ENCODE measurements at places on chromosomes 7 and 10.

DNA sequence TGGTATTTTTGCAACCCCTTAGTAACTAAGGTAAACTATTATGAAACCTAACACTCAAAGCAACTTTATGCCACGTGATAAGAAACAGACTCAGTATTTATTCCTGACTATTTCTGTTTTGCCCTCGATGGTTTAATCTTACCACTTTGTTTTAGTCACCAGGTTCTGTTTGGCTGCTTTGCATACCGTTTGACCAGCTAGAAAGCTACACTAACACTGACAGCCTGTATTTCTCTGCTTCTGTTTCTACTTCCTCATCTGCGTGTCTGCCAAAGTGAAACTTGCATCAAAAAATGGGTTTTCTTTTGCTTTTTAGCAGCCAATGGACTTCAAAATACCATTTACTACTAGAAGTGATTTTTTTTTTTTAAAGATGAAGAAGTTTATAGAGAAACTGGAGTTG, 802.5 kb downstream of the GRM8 start:
- no peak for DNase-seq

DNA sequence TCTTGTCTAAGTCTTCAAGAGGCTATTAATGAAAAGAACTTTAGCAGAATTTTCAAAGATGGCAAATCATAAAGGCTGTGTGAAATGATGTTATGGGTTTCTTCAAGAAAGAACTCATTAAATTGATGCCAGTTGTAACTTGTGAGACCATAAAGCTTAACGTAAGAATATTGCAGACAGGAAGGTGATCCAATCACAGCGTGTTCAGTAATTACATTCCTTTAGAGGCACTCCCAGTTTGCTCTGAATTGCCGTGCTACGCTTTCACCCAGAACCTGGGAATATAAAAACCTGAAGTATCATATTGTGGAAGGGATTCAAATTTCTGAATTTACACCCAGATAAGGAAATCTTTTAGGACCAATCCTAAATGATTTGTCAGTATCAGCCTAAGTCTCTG, 64.1 kb upstream of the ITGB1 start:
- DNase-seq = no peak

DNA sequence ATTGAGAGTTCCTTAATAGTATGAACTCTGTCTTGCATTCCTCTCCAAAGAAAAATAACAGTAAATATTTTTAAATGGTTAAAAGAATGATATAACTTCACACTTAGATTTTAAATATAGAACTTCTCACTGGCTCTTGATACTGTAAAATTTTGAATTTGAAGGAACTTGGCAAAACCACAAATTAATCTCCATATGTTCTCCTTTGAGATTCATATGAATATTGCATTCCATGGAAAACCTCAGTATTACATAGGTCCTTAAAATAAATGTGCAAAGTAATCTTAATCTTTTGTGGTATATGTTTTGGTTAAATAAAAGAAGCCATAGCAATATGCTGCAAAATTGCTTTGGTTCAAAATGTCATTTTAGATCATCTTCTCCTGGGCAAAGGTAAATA, 1137.6 kb upstream of the LRRTM3 start:
- no peak for DNase-seq

- no peak for DNase-seq
Observed at GRCh38 chr7:97480772-97481390, 251.0 kb upstream of the TAC1 start.

DNA sequence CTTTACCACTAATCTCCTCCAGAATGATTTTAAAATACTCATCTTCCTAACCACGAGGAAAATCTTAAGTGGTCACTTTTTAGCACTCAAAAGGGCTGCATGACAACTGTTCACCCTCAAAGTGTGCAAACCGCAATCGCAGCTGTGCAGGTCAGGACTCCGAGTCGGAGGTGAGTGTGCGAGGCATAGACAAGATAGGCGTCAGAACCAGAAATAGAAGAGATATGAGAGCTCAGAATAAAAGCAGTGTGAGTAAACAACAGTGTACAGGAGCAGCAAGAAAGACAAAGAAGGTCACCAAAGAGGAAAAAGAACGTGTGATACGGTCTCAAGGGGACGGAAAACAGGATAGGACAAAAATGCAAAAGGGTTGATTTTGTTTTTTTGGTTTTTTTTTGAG, 17.5 kb upstream of the ENO4 start:
- no peak for DNase-seq

- no peak for DNase-seq
Observed at GRCh38 chr10:46239993-46240683, 46.7 kb upstream of the ANTXRL start.

- no peak for DNase-seq
Observed at GRCh38 chr7:137940218-137940617, 61.7 kb downstream of the CREB3L2 start.

GRCh38 chr7:49767719-49768118, 5.7 kb upstream of the VWC2 start:
- DNase-seq = no peak

DNA sequence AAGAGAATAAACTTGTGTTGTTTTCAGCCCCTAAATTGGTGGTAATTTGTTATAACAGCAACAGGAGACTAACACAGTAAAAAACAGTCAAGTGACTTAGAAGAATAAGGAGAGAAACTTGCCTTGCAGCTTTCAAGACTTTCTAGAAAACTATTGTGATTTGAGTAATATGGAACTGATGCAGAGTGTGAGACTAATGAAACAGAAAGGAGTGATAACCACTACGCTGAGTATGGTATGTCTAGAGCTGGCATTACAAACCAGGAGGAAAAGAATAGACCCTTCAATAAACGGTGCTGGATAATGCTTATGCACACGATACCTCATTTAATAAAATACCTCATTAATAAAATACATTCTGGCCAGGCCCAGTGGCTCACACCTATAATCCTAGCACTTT, 99.9 kb downstream of the CREM start:
- no peak for DNase-seq

- DNase-seq = no peak
Observed at GRCh38 chr7:82704121-82704520, 260.5 kb upstream of the CACNA2D1 start.

GRCh38 chr7:158751751-158752150, 47.1 kb upstream of the NCAPG2 start:
- DNase-seq = no peak

GRCh38 chr7:102073931-102074880, 212.5 kb upstream of the SH2B2 start:
- DNase-seq = no peak

GRCh38 chr10:28810057-28810870, 132.9 kb downstream of the BAMBI start:
- DNase-seq = no peak

DNA sequence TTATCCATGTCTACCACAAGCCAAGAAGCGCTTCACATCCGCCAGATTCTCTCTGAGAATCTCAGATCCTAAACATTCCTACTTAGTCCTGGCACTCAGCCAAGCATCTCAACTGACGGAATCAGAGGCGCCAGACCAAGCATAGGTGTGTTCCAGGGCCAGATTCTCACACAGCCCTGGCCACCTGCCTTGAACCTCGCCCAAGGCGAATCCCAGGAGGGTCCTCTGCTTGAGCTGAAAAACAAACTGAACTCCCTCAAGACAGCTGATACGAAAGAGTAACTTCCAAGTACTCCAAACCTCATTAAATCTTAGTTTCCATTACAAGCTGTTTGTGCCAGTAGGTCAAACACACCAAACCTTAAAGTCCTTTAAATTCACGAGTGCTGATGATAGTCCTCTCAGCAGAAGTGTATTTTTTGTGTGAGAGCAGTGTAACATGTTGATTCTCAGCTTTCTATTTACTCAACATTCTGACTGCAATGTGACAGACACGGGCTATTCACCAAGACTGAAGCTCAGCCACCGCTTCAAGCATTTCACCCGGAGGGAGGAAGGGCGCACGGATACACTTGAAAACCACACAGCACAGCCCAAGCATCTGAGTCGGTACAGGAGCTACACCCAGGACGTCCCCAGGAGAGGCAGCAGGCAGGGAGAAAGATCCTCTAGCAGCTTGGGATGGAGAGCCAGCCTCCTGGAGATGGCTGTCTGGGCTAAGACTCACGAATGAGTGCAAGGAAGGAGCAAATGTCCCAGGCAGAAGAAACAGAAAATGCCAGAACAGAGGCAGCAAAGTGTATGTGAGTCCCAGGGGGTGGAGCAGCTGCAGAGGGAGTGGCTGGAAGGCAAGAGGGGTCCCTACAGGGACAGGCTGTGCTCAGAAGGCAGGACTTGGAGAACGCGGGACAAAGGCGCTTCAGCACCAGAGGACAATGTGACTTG, 6.0 kb downstream of the PARD3 start:
- DNase-seq = no peak

GRCh38 chr7:150372271-150373048, 3.8 kb downstream of the REPIN1 start:
- no peak for DNase-seq

DNA sequence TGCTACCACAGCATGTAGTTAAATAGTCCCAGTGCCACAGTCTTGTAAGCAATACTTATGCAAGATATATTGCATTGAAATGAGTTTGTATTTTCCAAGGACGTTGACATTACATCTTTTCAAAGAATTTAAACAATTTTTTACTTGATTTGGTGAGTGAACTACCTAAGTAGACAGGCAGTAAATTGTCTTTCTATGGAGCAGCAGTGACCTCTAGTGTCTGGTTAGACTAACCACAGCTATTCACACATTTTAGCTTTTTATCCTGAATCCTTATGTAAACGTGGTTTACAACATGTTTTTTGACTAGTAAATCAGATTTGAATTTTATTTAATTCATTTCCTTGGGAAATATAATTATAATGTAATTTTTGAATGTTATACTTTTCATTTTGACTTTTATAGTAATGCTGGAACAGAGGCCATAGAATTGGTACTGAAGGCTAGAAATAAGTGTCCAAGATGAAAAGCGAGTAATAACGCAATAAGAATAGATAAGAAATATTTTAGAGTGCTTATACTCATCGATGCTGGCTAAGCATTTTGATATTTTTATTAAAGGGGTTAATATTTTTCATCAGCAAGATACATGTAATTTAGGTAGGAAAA, 5.6 kb downstream of the LRRTM3 start:
- DNase-seq = peak; percentile 46

GRCh38 chr7:155262031-155262430, 35.6 kb upstream of the INSIG1 start:
- DNase-seq = no peak

DNA sequence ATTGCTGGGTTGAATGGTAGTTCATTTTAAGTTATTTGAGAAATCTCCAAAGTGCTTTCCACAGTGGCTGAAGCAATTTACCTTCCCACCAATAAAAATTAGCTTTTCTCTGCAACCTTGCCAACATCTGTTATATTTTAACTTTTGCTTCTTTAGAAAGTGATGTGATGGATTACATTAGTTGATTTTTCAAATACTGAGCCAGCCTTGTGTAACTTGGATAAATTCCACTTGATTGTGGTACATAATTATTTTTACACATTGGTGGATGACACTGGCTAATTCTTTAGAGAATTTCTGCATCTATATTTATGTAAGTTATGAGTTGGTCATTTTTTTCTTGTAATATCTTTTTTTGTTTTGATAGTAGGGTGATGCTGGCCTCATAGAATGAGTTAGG, 634.1 kb downstream of the GALNT17 start:
- no peak for DNase-seq

GRCh38 chr10:49273082-49273465, 25.9 kb upstream of the C10orf71 start:
- no peak for DNase-seq

GRCh38 chr7:99997545-99998137, 17.8 kb upstream of the ZKSCAN1 start:
- DNase-seq = no peak
